ENCODE measurements at places on chromosomes 13 and 19.
A peak's percentile ranks its signal among the peaks of the same experiment; 100 is the strongest.

GRCh38 chr19:19170053-19170872 is at the start of gene MEF2B:
MEF2B (minus strand) TSS chr19:19170263; CDS start chr19:19150735, 19,528 bp downstream.
- DNase-seq = no peak

GRCh38 chr19:4319067-4319718 is 14.8 kb downstream of the FSD1 start:
- no peak for DNase-seq

GRCh38 chr19:47351548-47351947 is 2.4 kb downstream of the DHX34 start:
- no peak for DNase-seq

DNA sequence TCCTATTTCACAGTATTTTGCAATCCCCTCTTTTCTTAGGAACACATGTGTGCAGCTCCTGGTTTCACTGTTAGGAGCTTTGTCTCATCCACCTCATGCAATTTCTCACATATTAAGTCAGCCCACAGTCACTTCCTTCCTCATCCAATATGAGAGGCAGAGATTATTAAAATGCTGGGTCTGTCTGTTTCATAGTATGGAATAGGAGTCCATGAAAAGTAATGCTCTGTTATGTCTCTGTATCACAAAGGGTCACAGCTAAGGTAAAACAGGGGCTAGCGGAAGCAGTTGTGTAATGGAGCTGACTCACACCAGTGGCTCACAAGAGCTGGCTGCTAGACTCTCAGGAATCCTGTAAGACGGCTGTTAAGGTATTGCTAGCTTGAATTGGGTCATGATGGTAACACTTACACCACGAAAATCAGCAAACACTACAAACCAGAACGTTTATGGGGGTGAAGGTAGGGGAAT is 216.5 kb downstream of the EFNB2 start:
- DNase-seq = no peak

DNA sequence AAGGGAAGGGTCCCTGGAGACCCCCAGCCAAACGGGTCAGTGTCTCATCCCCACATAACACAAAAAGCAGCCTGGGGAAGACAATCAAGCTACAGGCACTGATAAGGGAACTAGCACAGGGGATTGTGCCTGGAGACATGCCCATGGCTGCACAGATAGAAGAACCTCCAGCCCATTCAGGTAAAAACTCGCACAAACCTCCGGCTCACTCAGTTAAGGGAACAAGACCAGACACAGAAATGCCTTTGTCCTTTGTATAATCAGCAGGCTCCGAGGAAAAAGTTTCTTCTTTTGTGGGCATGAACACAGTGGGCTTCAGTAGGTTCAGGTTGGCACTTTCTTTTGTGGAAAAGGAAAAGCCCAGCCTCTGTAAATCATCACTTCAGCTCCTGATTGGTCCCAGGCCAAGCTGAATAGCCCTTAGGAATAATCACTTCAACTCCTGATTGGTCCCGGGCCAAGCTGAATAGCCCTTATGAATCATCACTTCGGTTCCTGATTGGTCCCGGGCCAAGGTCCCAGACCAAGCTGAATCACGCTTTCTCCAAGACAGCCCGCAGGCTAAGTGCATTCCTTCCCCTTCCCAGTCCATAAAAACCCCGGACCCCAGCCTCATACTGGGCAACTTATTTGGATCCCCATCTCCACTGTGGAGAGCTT is 5.0 kb upstream of the ZNF230 start:
- no peak for DNase-seq

DNA sequence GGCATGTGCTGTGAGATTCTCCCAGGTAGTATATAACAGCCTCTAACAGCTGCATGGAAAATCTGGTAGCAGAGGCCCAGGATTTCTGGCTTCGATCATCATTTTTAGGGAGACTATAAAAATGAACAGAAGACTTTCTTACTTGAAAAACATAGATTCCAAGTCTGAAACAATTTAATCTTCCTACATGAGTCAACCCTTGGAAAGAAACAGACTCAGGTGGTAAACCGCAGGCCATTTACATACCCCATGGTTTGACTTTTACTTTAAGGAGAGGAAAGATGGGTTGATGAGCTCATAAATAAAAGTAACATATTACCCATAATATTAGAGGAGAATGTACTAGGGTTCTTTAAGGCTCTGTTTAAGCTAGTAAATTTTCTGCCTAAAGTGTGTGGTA is 121.6 kb downstream of the CYSLTR2 start:
- DNase-seq = no peak

- no peak for DNase-seq
Observed at GRCh38 chr19:56372281-56372680, 21.1 kb downstream of the ZNF582 start.

DNA sequence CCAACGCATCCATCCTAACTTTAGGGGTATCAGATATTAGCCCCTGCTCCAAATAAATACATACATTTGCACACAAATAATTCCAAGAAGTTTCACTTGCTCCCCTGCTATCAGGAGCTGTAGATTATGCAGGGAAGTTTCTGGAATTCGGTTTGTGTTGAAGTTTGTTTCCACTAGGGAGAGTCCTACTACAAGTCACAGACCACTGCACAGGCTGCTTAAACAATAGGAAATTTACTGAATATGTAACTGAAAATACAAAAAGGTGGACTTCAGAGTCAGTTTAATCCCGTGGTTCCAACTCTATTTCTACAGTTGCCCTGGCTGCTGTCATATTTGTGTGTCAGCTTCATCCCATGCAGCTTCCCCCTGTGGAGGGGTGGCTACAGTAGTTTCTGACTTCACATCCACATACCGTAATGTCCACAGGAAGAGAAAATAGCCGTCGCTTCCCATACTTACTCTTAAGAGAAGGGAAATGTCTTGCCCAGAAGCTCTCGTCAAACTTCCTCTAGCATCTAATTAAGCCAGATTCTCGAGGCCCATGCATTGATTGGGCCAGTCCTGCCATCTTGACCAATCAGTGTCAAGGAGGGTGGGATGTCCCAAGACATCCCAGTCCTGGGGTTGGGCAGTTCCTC is 286.6 kb downstream of the COG6 start:
- DNase-seq = no peak

DNA sequence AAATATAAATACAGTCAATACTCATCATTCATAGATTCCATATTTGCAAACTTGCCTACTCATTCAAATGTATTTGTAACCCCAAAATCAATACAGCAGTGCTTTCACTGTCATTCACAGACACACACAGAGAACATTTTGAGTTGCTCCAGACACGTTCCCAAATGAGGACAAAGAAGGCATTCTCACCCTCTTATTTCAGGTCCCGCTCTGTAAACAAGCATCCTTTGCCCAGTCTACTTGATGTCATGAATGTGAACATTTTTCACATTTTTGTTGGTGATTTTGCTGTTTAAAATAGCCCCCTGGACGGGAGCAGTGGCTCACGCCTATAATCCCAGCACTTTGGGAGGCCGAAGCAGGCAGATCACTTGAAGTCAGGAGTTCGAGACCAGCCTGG is 15.5 kb downstream of the C19orf47 start:
- peak; percentile 53 for DNase-seq

GRCh38 chr13:49608651-49609331 is 19.5 kb upstream of the ARL11 start:
- DNase-seq = no peak

- DNase-seq = no peak
Observed at GRCh38 chr19:11519138-11519537, 9.8 kb downstream of the ECSIT start.

GRCh38 chr19:42113641-42114348 is 18.5 kb downstream of the POU2F2 start:
- no peak for DNase-seq

DNA sequence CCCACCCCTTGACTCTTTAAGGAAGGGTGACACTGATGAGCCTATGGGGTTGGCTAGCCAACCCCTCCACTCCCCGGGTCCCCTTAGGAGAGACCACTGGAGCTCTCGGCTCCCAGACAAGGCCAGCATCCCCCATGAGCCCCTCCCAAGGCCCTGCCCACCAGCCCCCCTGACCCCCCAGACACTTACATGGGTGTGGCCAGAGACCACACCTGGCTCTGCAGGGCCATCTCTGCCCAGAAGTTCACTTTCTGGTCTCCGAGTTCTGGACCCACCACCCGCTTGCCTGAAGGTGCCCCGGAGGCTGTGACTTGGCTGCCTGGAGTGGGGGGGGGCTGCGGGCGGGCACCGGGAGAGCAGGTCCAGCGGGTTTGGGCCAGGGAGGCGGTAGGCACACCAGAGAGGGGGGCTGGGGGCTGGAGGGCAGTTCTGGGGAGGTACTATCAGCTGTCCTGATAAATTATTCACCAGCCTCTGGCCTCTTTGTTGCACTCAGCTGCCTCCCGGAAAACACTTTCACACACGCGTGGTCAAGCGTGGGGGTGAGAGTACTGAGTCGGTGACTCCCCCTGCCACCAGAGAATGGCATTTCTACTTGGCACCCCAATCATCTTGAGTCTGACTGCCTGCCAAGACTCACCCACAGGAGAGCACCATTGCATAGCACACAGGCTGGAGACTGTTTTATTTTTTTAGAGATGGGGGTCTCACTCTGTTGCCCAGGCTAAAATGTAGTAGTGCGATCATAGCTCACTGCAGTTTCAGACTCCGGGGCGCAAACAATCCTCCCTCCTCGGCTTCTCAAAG is at the start of gene PALM3:
TSS of gene PALM3 (minus strand) at position 326 of the 807 bp plus-strand sequence. CDS start at position 230, 96 bp downstream.
- no peak for DNase-seq

DNA sequence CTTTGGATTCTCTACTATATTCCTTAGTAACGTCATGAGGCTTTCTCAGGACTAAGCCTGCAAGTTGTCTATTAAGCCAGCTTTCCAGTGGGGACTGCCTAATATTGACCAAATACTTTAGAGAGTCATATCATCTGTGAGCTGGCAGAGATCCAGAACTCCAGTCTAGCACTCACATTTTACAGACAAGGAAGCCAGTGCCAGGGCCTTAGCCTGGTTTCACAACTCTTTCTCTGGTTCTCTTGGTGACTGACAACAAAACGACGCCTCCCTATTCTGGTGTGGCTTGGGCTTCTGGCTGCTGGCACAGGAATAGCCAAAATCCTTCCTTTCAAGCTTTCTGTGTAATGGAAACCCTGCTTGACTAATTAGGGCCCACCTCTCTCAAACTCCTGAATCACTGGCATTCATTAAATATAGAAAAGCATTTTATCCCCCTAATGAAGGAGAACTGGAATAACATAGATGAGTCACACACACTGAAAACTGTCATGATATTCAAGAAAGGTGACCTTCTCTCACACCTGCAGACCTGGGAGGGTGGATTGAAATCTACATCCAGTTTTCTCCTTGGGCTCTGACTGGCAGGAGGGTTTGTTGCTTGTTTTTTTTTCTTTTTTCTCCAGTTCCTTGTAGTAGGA is 75.2 kb upstream of the UBL3 start:
- no peak for DNase-seq

- no peak for DNase-seq
Observed at GRCh38 chr19:44530777-44531176, 1.3 kb upstream of the CEACAM20 start.

- DNase-seq = no peak
Observed at GRCh38 chr13:102693776-102694175, 1.1 kb downstream of the METTL21C start.

DNA sequence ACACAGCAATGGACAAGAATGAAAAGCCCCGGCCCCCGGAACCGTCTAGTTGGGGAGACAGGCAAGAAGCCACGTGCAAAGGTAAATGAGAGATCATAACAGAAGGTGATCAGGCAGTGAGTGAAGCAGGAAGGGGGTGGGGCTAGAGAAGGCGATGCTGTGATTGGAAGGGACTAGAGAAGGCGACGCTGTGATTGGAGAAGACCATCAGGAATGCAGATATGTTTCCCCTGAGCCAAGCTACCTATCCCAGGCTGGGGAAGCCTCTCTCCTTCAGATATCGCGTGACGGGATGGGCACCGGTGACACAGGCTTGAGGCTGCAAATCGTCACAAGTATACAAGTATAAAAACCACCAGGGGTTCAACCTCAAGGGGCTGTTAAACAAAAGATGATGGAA is 21.8 kb downstream of the DCAF15 start:
- DNase-seq = no peak

DNA sequence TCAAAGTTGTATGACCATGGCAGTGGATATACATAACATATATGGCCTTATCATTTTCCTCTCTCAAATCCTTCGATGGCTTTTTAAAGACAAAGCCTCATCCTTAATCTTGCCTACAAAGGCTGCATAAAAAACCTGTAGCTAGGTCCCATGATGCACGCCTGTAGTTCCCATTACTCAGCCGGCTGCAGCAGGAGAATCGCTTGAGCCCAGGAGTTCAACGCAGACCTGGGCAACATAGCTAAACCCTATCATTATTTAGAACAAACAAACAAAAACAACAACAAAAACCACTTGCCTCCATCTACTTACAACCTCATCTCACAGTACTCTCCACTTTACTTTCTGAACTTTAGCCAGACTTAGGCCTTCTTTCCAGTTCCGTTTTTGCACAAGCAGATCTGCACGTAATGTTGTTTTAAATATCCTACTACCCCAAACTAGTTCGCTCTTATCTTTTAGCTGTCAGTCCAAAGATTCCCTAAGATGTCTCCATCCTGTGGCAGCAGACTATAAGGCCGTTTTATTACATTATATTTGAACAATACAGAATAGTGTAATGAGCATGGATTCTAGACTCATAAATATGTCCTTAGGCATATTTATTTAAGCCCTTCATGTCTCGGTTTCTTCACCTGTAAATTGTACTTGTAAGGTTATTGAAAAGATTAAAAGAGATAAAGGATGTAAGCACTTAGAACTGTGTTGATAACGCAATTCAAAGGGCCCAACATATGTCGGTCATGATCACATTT is 969 bp upstream of the POMP start:
- no peak for DNase-seq

GRCh38 chr13:104034891-104035290 is 968.7 kb upstream of the SLC10A2 start:
- no peak for DNase-seq

- no peak for DNase-seq
Observed at GRCh38 chr13:42181381-42181953, 90.5 kb upstream of the AKAP11 start.

DNA sequence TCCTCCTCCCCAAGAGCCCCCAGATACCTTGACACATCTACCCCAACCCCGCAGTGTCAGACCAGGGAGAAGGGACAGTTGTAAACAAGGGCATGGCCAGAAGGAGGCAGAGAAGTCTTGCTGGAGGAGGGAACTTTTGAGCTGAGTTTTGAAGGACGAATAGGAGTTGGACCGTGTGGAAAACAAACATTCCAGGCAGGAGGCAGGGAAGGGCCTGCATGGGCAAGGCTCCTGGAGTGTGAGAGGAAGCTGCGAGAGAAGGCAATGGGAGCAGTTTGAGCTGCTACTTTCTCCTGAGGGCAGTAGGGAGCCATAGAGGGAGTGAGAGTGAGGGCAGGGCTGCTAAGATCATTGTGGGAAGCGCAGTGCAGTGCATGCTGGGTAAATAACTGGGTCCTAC is 23.3 kb downstream of the IL12RB1 start:
- DNase-seq = no peak

Data from putamen (tissue), 1 donor.